Thyroid gland (tissue), 4 donors: ENCODE measurements at places on chromosomes 7 and 10. TPM values are rescaled to one million over a fixed set of nuclear protein-coding genes. Genes with fewer than 3 reads are reported as not detected.
A peak's percentile ranks its signal among the peaks of the same experiment; 100 is the strongest.

DNA sequence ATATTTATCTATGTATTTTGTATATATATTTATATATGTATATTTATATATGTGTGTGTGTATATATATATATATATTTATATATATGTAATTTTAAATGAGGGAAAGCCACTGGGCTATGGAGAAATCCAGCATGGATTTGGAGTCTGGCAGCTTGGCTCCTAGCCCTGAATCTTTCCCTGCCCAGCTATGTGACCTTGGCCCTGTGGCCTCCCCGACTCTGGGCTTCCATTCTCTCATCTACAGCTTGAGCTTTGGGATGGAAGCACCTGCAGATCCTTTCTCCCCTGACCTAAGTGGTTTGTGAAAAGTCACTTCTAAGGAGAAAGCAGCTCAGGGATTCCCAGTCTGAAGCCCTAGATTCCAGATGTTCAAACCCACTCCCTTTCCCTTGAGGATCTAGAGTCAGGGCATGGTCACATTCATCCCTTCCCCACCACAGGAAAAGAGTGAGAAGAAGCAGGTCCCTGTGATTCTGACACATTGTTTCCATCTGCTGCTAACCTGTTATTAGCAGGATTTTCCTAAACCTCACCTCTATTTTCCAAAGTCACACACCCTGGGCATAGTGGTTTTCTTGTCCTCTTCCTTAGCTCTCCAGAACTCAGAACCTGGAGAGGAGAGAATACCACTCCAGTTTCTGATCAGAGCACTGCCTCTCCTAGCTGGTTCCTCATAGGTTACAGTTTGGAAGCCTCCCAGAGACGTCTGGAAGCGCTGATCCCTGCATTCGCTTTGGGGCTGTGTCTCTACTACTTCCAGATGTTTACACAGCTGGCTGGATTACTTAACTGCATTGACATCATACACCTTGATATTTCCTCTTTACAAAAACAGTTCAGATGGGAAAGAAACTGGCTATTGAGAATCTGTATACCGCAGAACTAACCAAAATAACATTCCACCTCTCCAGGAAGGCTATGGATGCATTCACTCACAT, 327.5 kb upstream of the ZMIZ1 start:
- DNase-seq = no peak

GRCh38 chr7:76283254-76284159, 19.0 kb upstream of the HSPB1 start:
- DNase-seq = no peak

DNA sequence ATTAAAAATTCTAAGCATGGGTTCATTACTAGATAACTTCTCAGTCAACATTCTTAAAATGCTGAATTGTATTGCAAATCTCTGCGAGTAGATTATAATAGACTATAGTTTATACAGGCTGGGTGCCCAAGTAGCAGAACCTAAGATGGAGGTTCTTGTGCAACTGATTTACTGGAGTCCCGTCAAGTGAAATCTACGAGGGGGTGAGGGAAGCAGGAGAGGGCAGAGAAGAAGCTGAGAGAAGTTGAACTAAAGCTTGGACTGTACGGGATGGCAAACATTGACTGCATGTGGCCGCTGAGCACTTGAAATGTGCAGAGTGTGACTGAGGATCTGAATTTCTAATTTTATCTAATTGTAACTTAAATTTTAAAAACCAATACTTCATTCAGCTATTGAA, 124.5 kb downstream of the CTNNA3 start:
- no peak for DNase-seq

- no peak for DNase-seq
Observed at GRCh38 chr10:89115876-89116627, 91.1 kb downstream of the CH25H start.

DNA sequence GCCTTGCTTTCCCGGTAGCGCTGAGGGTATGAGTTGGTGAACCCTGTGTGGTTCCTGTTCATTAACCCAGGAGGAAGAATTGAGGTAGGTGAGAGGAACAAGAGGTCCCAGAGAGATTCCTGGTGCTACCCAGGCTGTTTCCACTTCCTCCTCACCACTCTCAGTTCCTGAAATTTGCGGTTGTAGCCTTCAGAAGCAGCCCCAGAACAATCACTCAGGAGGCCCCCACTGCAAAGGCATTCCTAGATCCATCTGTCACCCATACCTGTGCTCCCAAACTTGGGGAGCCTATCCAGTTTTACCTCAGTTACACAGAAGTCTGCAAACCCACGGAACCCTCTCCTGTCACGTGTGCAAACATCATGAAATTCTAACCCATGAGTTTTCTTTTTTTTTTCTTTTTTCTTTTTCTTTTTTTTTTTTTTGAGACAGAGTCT, 9.0 kb upstream of the PIP4K2A start:
- DNase-seq = no peak

DNA sequence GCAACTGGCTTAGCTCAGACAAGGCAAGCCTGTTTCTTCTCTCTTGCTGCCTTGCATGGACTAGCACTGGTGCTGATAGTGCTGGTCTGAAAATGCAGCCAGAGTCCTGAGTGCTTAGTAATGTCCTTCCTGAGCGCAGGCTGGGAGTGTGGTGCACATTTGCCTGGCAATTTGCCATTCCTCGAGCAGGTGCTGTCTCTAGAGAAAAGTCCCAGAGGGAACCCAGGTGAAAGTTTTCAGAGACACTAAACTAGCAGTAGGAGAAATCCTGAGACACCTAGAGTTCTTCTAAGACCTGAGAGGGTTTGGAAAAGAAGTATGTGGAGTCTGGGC, 1.9 kb downstream of the SFTPD start:
- DNase-seq = peak; percentile 22

The TEX36 gene
- not detected for total RNA-seq
